ENCODE measurements at places on chromosomes 1 and 21.

DNA sequence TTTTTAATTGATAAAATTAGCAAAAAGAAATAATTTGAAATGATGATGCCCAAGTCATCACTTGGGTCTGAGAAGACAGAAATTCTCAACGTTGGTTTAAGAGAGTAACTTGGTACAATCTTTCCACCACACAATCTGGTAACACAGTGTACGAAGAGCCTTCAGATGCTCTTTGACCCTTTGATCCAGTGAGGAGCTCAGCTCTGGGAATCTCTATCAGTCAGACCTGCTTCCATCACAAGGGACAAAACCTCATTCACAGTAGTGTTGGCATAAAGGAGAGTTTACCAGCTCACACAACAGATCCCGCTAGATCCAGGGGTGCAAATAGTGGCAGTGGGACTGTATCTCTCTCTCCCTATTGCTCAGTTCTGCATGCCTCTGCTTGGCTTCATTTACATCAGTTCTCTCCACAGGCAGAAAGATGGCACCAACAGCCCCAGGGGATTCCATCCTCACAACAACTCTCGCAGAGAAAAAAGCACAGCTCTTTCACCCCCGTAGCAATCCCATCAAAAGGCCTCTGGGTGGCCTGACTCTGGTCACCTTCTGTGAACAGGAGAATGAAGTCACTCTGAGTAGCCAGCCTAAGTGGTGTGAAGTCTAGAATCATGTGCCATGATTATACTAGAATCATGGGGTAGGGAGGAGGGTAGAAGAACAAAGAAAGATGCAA, 119.7 kb downstream of the ZNF281 start:
- DNase-seq, result peak; percentile 19

DNA sequence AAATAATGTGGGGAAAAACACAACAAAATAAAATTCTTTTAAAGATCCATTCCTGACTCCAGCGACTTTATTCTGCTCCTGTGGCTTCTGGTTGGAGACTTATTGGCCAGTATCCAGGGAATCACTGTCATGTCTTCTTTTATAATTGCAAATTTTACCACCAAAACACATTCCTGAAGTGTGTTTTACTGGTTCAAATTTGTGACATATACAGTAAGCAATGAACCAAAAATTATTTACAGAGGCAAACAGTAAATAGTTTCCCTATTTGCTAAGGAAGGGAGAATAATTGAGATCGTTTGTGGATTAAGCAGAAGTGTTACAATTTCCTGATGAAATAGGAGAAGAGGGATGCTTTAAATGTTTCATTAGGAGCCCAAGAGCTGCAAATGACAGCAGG, 118.7 kb downstream of the ZNF281 start:
- no peak for DNase-seq

- DNase-seq, result no peak
These were observed 86.1 kb downstream of the CTH start for GRCh38 chr1:70497152-70497551.

- no peak for DNase-seq
These were observed 410.7 kb downstream of the DSCAM start for GRCh38 chr21:40436261-40436660.

- peak; percentile 15 for DNase-seq
These were observed 50.0 kb downstream of the LACTBL1 start for GRCh38 chr1:22922640-22923039.

- no peak for DNase-seq
These were observed 6.1 kb upstream of the MYCL start for GRCh38 chr1:39907528-39908453.

DNA sequence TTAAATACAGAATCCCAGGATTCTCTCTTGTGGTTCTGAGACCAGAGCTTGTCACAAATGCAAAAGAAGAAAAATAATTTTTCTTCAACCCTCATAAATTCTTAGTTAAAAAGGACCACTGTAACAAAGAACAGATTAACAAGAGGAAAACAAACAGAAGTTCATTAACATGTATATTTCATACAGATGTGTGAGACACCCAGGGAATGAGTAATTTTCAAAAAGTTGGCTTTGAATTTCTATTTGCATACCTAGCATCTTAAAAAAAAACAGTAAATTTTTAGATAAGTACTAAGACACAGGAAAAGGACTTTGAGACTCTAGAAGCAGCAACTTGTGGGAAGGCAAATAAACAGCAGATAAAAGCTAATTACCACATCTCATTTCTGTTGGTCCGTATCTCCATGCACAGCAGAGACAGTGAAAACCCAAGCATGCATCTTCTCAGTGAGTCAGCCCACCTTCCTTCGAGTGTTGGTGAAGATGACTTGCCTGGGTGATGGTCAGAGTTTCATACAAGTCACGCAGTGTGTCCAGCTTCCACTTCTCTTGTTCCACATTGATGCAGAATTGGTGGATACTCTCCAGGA, 399.9 kb upstream of the ADAMTS5 start:
- no peak for DNase-seq

DNA sequence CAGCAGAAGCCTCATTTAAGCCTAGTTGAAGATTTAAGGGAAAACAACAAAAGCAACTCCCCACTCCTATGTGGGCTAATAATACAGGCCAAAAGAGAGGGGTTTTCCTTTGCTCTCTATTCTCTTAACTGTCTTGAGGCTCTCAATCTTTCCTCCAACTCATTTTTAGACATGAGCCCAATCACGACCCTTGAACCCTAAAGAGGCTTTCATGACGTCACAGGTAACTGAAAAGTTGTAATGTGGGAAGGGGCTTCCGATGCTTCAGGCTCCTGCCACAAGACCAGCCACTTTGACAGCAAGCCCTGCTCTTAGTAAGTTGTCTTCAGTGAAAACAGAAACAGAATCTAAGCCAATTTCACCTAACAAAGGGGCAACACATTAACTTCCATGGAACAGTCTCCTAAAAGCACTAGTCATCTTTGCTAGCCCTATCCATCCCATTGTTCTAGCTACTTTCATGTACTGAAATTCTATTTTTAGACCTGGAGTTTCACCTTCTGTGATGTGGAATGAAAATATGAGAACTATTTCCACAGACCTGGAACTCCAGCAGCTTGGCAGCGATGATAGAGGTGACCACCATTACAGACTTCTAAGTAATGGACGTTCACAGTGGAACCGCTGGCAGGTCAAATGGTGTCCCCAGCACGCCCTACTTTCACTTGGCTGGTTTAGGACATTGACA, 36.3 kb downstream of the GPR161 start:
- no peak for DNase-seq

- no peak for DNase-seq
These were observed 12.9 kb downstream of the RGS18 start for GRCh38 chr1:192171123-192171522.

- no peak for DNase-seq
These were observed 101.3 kb downstream of the CRYAA start for GRCh38 chr21:43269957-43270705.

DNA sequence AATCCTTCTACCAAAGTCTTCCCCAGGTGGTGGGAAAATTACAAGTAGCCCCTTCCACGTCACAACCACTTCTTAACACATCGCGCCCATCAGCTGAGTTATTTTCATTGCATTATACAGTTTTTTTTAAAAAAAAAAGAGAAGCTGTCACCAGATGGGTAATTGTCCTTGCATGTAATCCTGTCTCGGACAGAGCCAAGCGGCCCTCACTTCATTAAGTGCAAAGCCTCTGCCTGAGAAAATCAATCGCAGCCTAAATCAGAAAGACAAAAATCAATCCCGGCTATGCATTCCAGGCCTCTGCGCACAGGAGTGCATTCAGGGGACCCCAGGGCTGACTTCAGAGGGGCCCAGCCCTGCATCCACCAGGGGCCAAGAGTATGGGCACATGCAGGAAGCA, 538.9 kb downstream of the NPHP4 start:
- no peak for DNase-seq
